ENCODE measurements at places on chromosomes 11 and 22. TPM values are rescaled to one million over a fixed set of nuclear protein-coding genes. Genes with fewer than 3 reads are reported as not detected.

The KRTAP5-5 gene
- total RNA-seq: not detected

The MCHR1 gene
- not detected for total RNA-seq

The PLCB3 gene
- total RNA-seq: 68.1 TPM

The LRRC10B gene
- not detected for total RNA-seq

The SMTNL1 gene
- total RNA-seq: not detected

The PHRF1 gene
- 26.0 TPM for total RNA-seq

The OR51F1 gene
- not detected for total RNA-seq

The DDT gene
- 42.1 TPM for total RNA-seq

The PDGFB gene
- 51.0 TPM for total RNA-seq

The SLC22A12 gene
- total RNA-seq: not detected

The GNG3 gene
- total RNA-seq: 0.32 TPM

The VPREB1 gene
- not detected for total RNA-seq

The NLRP14 gene
- total RNA-seq: 0.15 TPM

The LMO1 gene
- not detected for total RNA-seq

The SDHD gene
- 121 TPM for total RNA-seq

The ZP1 gene
- total RNA-seq: not detected

The APOA5 gene
- total RNA-seq: not detected

The ACTN3 gene
- under 0.01 TPM for total RNA-seq

The OR52H1 gene
- not detected for total RNA-seq

The SMDT1 gene
- 6.7 TPM for total RNA-seq

The PKP3 gene
- total RNA-seq: 0.32 TPM

The IGLL5 gene
- not detected for total RNA-seq

The KDM4D gene
- 0.32 TPM for total RNA-seq

The IFITM1 gene
- total RNA-seq: 92.6 TPM
